ENCODE measurements at places on chromosomes 13 and 19. TPM values are rescaled to one million over a fixed set of nuclear protein-coding genes. Genes with fewer than 3 reads are reported as not detected.

Gene CDC16
- 49.5 TPM for total RNA-seq

Gene EFNB2
- total RNA-seq = 16.4 TPM

Gene MUC16
- total RNA-seq = under 0.01 TPM

Gene C13orf42
- total RNA-seq = not detected

Gene CGB5
- total RNA-seq = not detected

Gene CPB2
- total RNA-seq = not detected

Gene ZNF570
- total RNA-seq = 8.3 TPM

Gene URAD
- total RNA-seq = not detected

Gene PLPPR3
- not detected for total RNA-seq

Gene NOSIP
- total RNA-seq = 71.6 TPM

Gene GJB2
- not detected for total RNA-seq

Gene CNFN
- total RNA-seq = not detected

Gene C1QTNF9B
- not detected for total RNA-seq

Gene LILRB2
- 3.0 TPM for total RNA-seq

Gene PALM
- total RNA-seq = 93.4 TPM

Gene FBXL12
- total RNA-seq = 32.7 TPM

Gene SIGLECL1
- not detected for total RNA-seq

Gene GPC6
- 17.2 TPM for total RNA-seq

Gene VMAC
- total RNA-seq = 5.0 TPM

Gene ZNF417
- total RNA-seq = 9.1 TPM

Gene TRPC4
- total RNA-seq = 4.2 TPM

Gene ZNF578
- total RNA-seq = 4.2 TPM

Gene KLK15
- not detected for total RNA-seq

Gene PRRG2
- not detected for total RNA-seq

Gene OR7D2
- not detected for total RNA-seq

Gene SLC6A16
- total RNA-seq = 0.83 TPM

Gene PCSK4
- 3.7 TPM for total RNA-seq

Gene CATSPERD
- not detected for total RNA-seq

Gene BEST2
- not detected for total RNA-seq

Gene KLK14
- 0.52 TPM for total RNA-seq

Gene ZNF878
- total RNA-seq = 0.42 TPM

Gene PSG1
- total RNA-seq = not detected

Gene LCP1
- total RNA-seq = 11.9 TPM

Gene CGB3
- not detected for total RNA-seq

Gene SPRED3
- 0.46 TPM for total RNA-seq

Gene LGALS14
- total RNA-seq = not detected

Gene STARD13
- 44.9 TPM for total RNA-seq

Gene FAM98C
- 16.2 TPM for total RNA-seq

Gene PCID2
- 34.5 TPM for total RNA-seq

Gene ITGBL1
- total RNA-seq = 15.4 TPM

Gene ETV2
- total RNA-seq = not detected

Gene ANGPTL8
- not detected for total RNA-seq

Gene NCAN
- not detected for total RNA-seq

Gene SPRY2
- total RNA-seq = 44.4 TPM

Gene SIGLEC7
- not detected for total RNA-seq

Gene ANGPTL4
- total RNA-seq = 16.8 TPM

Gene ZNF69
- 6.6 TPM for total RNA-seq

Gene SIGLEC6
- total RNA-seq = 2.5 TPM

Gene ICAM5
- total RNA-seq = 0.23 TPM

Gene TMIGD2
- total RNA-seq = not detected

Gene STOML3
- total RNA-seq = not detected

Data from esophagus muscularis mucosa (tissue), 4 donors.